ENCODE measurements at places on chromosomes 1 and 21.

- no peak for DNase-seq
Measured at GRCh38 chr1:107196973-107197562, 56.2 kb downstream of the NTNG1 start.

GRCh38 chr1:167668108-167668507 lies 38.1 kb downstream of the RCSD1 start:
- DNase-seq = no peak

- no peak for DNase-seq
Measured at GRCh38 chr1:27086628-27087027, 68.3 kb downstream of the SLC9A1 start.

DNA sequence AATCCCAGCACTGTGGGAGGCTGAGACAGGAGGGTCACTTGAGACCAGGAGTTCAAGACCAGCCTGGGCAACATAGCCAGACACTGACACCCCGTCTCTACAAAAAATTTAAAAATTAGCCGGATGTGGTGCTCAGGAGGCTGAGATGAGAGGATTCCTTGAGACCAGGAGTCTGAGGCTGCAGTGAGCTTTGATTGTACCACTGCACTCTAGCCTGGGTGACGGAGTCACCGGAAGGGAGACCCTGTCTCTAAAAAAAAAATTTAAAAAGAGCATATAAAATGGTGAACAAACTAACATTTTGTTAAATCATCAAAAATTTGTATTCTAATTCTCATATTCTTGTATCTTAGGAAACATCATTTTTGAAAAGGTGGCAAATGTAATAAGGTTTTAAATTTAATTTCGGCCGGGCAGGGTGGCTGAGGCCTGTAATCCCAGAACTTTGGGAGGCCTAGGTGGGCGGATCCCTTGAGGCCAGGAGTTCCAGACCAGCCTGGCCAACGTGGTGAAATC lies 27.1 kb downstream of the MAB21L3 start:
- no peak for DNase-seq

GRCh38 chr1:55970526-55971110 lies 608.7 kb downstream of the PLPP3 start:
- no peak for DNase-seq

All from T-helper 2 cell (primary cell).